B cell (primary cell): ENCODE measurements at places on chromosomes 5 and 9. TPM values are rescaled to one million over a fixed set of nuclear protein-coding genes. Genes with fewer than 3 reads are reported as not detected.

- DNase-seq, result no peak
- H3K4me3 ChIP-seq, result no peak overlapping the region
- no peaks in the 10 kb centered on the region for H3K36me3 ChIP-seq
- no peaks in the 10 kb centered on the region for H3K27me3 ChIP-seq
These were observed 1.3 kb downstream of the MIGA2 start for GRCh38 chr9:129037767-129038098.

GRCh38 chr9:26812217-26812616 is 80.4 kb downstream of the CAAP1 start:
- no peak for DNase-seq
- no peaks in the 10 kb centered on the region for H3K4me1 ChIP-seq
- H3K4me3 ChIP-seq, result no peak overlapping the region
- H3K27ac ChIP-seq, result no peak overlapping the region

DNA sequence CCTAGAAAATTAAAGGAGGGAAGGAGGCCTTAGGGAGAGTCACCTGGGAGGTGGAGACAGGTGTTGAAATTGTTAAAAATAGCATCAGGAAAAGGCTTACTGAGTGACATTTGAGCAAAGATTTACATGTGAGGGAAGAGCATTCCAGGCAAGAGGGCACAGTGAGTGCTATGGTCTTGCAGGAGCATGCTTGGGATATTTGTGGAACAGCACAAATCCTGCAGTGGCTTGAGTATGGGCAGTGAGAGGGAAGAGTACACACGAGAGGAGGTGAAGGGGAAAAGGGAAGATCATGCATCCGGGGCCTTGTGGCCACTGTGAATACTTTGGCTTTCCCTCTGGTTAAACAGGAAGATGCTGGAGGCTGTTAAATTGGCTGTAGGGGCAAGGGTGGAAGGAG is 36.6 kb downstream of the ACER2 start:
- no peaks in the 10 kb centered on the region for H3K27me3 ChIP-seq
- DNase-seq, result no peak
- peaks cover 15% of the 10 kb centered on the region for H3K4me1 ChIP-seq
- H3K4me3 ChIP-seq, result no peak overlapping the region
- H3K27ac ChIP-seq, result no peak overlapping the region

- H3K27ac ChIP-seq, result no peak overlapping the region
- no peaks in the 10 kb centered on the region for H3K36me3 ChIP-seq
- H3K27me3 ChIP-seq, result no peaks in the 10 kb centered on the region
- DNase-seq, result no peak
These were observed 634.0 kb downstream of the IRX1 start for GRCh38 chr5:4229414-4230292.

DNA sequence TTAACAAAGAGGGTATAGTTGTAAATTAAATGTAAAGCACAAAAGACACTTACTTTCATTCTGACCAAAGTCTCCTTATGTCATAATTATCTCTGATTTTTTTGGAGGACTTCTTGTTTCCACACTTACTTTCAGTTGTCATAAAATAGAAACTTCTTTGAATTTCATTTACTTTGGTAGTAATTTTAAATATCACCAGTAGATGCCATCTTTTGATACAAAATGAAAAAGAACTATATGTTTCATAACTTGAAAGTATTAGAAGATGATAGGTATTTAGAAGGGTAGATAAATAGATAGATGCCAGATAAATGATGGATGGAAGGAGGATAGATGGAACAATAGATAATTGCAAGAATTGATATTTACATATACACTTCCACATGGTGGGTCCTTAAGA is 1865.3 kb upstream of the CDH9 start:
- H3K4me3 ChIP-seq, result no peak overlapping the region

DNA sequence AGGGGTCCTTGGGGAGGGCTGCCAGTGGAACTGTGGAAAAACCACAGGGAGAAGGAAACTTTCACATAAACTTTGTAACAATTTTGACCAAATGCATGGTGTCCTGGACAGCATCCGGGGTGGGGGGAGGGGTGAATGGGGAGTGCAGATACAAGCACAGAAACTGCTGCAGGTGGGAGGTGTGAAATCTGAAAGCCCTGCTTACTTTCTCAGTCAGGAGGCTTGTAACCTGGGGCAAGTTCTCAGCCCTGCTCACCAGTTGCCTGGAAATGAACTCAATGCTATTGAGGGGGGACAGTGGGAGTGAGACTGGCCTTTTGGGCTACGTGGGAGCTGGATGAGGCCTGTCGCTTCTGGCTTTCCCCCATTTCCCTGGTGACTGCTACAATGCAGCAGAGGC is 694.5 kb upstream of the ZNF608 start:
- DNase-seq, result no peak
- no peaks in the 10 kb centered on the region for H3K27me3 ChIP-seq
- H3K4me3 ChIP-seq, result no peak overlapping the region
- no peaks in the 10 kb centered on the region for H3K36me3 ChIP-seq
- no peaks in the 10 kb centered on the region for H3K4me1 ChIP-seq

AHRR gene
- total RNA-seq, result 1.7 and 1.8 TPM in 2 replicates

- no peaks in the 10 kb centered on the region for H3K4me1 ChIP-seq
- H3K4me3 ChIP-seq, result no peak overlapping the region
- no peak for DNase-seq
- no peaks in the 10 kb centered on the region for H3K36me3 ChIP-seq
- no peak overlapping the region for H3K27ac ChIP-seq
These were observed 31.9 kb downstream of the GNA14 start for GRCh38 chr9:77616191-77616590.

DNA sequence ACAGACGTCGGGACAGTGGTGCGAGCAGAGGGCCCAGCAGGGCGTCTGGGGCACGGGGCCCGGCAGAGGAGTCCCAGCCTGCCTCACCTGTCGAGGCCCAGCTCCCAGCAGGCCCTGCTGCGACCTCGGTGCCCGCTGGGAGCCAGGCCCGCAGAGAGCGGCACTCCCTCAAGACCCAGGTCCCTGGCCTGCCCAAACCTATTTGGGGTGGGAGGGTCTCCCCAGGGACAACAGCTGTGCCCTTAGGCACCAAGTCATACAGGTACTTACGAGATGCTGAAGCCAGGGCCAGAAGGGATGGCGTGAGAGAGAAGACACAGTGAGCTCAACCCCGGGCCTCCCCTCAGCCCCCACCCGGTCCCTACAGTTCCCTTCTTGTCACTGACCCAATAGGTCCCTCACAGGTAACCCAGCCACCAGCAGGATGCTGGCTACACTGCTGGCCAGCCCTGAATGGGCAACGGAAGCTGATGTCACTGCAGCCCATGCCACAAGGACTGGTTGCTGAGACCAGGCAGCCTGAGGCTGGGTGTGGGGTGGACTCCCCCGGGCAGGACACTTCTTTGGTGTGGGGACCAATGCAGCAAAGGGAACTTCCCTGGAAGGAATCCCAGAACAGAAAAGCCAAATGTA is 3.7 kb downstream of the NSMF start:
- H3K36me3 ChIP-seq, result no peaks in the 10 kb centered on the region
- peak; percentile 44 for DNase-seq
- no peak overlapping the region for H3K27ac ChIP-seq
- no peaks in the 10 kb centered on the region for H3K27me3 ChIP-seq

HK3 gene
- total RNA-seq, result 0.12 and 0.30 TPM in 2 replicates

DNA sequence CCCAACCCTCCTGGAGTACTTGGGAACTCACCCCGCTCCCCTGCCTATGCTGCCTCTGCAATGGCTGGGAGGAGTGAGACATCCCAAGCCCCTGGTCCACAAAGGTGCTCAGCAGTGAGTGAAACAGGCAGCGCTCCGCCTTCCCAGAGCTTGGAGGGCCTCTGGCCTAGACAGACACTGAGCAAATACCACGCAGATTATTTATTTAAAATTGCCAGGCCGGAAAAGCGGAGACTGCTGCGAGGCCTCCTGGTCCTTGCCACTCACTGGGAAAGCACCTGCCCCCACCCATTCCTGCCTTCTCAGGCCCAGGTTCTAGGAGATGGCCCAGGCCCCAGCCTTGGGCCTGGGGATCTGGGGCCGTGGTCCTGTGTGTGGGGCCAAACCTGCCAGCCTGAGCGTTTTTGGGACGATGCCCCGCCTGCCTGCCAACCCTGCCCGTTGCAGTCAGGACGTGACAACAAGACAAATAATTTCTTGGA is 17.4 kb downstream of the FGF18 start:
- H3K27me3 ChIP-seq, result no peaks in the 10 kb centered on the region
- no peak for DNase-seq
- no peaks in the 10 kb centered on the region for H3K36me3 ChIP-seq
- no peak overlapping the region for H3K4me3 ChIP-seq
- H3K4me1 ChIP-seq, result no peaks in the 10 kb centered on the region

CDX1 gene
- total RNA-seq, result not detected in 2 replicates

C5orf34 gene
- 5.1 and 5.5 TPM in 2 replicates for total RNA-seq

C9orf40 gene
- total RNA-seq, result 5.0 and 5.8 TPM in 2 replicates

DNA sequence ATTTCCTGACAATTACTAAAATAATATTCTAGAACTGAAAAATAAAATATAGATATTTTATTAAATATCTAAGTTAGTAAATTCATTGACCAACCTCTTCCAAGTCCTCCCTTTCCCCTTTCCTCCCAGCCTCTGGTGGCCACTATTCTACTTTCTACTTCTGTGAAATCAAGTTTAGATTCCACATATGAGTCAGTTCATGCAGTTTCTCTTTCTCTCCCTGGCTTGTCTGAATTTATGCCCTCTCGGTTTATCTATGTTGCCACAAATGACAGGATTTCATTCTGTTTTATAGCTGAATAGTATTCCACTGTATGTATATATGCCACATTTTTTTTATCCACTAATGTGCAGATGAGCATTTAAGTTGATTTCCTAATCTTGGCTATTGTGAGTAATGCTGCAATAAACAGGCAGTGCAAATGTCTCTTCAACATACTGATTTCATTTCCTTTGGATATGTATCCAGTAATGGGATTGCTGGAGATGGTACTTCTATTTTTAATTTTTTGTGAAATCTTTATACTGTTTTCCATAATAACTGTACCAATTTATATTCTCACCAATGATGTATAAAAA is 52.3 kb downstream of the WDR36 start:
- H3K4me1 ChIP-seq, result no peaks in the 10 kb centered on the region
- no peak for DNase-seq
- H3K36me3 ChIP-seq, result no peaks in the 10 kb centered on the region
- H3K27me3 ChIP-seq, result no peaks in the 10 kb centered on the region

GRCh38 chr5:10222326-10222725 is 27.4 kb downstream of the ATPSCKMT start:
- no peak overlapping the region for H3K4me3 ChIP-seq
- no peak for DNase-seq
- no peaks in the 10 kb centered on the region for H3K4me1 ChIP-seq
- no peak overlapping the region for H3K27ac ChIP-seq
- H3K36me3 ChIP-seq, result no peaks in the 10 kb centered on the region

SLC6A18 gene
- total RNA-seq, result not detected in 2 replicates

DNA sequence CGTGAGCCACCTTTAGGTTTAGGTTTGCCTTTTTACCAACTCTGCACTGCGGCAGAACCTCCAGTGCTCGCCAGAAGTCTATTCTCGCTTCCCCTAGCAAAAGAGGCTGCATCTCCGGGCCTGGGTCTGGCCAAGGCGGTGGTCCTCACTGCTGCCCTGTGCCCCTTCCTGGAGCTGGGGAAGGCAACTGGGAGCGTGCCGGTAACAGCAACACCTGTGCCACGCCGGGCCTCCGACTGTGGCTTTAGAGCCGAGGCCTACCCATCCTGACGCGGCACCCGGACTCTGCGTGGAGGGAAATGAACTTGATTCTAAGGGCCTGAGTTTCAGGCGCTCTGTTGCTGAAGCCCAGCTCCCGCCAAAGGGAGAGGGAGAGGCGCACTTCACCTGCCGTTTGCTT is 82.4 kb upstream of the SPATA31C2 start:
- H3K4me3 ChIP-seq, result no peak overlapping the region
- no peaks in the 10 kb centered on the region for H3K4me1 ChIP-seq
- H3K27me3 ChIP-seq, result no peaks in the 10 kb centered on the region
- no peak for DNase-seq

DNA sequence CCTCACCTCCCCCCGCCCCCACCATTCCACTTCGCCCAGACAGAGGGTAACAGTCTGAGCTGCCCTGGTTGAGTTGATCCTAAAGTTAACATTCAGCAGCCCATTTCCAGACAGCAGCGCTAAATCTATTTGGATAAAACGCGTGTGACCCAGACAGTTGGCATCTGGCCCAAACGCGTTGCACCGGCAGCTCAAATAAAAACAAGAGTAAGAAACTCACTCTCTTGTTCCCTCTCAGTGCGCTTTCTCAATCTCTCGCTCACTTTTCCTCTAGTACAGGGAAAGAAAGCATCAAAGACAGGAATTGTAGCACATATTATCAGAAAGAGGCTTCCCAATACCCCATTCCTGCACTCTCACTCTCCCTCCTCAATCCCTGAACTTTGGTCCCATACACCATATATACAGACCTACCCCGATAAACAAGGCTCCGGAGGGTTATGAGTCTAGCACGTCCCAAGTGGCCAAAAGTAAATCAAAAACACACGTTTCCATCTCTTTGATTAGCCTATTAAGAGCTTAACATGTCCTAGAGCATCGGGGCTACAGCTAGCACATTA is 1.3 kb downstream of the ADAMTS6 start:
- H3K27ac ChIP-seq, result peak overlapping the region; percentile 66
- H3K4me3 ChIP-seq, result peak overlapping the region; percentile 99
- H3K36me3 ChIP-seq, result no peaks in the 10 kb centered on the region
- H3K4me1 ChIP-seq, result peaks cover 12% of the 10 kb centered on the region
- DNase-seq, result peak; percentile 59
